Transverse colon (tissue), 4 donors: ENCODE measurements at places on chromosomes 3 and 15. TPM values are rescaled to one million over a fixed set of nuclear protein-coding genes. Genes with fewer than 3 reads are reported as not detected.

DNA sequence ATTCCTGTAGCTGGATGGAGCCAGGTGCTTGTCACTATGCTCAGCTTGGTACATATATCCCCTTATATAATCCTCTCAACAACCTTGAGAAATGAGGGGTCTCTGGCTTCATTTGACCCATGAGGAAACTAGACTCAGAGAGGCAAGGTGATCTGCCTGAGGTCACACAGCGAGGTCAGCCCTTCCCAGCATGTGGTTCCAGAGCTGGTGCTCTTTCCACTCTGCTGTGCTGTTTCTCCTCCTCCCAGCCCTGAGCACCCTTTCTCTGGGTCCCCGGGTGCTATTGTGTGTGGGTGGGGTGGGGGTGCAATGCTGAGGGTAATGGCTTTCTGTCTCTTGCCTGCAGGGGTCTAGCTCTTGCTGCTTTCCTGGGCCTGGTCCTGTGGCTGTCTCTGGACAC lies 19.3 kb downstream of the SLC28A1 start:
- no peak for DNase-seq
- H3K4me3 ChIP-seq = no peak overlapping the region
- H3K27me3 ChIP-seq = no peaks in the 10 kb centered on the region

The CAMKV gene
- 0.14 TPM for total RNA-seq

The LRRC49 gene
- 5.2 TPM for total RNA-seq

DNA sequence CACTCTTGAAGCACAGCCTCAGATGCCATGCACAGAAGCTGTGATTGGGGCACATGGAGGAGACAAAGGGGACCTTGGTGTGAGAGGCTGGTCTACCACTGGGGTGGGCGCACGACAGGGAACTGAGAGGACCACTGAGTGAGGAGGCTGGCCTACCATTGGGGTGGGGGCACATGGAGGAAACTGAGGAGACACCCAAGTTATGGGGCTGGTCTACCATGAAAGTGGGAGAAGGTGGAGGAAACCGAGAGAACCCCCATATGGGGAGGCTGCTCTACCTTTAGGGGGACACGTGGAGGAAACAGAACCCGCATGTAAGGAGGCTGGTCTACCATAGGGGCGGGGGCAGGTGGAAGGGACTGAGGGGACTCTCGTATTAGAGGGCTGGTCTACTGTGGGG lies 153.4 kb downstream of the FBLN2 start:
- peaks cover 4% of the 10 kb centered on the region for H3K27me3 ChIP-seq
- H3K27ac ChIP-seq = no peak overlapping the region
- H3K4me1 ChIP-seq = no peaks in the 10 kb centered on the region
- no peak overlapping the region for H3K4me3 ChIP-seq
- DNase-seq = no peak

DNA sequence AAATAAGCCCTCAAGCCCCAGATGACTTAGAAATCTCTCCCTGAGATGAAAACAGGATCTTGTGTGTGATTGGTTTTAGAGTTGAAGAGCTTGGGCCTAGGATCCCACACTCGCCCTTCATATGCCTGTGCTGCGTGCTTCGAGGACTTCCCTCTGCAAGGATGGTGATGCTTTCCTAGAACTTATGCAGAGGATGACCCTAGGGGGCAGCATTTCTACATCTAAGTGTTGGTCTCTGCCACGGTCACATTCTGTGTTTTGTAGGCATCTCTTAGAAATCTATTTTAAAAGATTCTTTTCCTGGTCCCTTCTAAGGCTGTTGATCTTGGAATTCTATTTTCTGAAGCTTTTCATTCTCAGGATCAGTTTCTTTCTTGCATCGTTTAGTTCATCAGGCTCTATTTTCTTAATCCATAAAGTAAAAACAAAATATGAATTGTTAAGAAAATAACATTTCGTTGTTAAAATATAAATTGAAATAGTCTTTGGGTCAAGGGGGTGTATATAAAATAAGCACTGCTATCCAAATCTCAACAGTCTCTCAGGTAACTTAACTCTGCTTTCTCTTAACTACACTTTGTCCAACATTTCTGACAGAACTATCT lies 45.7 kb downstream of the WDR76 start:
- no peaks in the 10 kb centered on the region for H3K27me3 ChIP-seq
- H3K4me3 ChIP-seq = no peak overlapping the region
- H3K4me1 ChIP-seq = no peaks in the 10 kb centered on the region
- peak; percentile 11 for DNase-seq
- H3K27ac ChIP-seq = no peak overlapping the region
- no peaks in the 10 kb centered on the region for H3K36me3 ChIP-seq

The ARGFX gene
- total RNA-seq = not detected

GRCh38 chr3:74375653-74376052 lies 238.8 kb downstream of the CNTN3 start:
- H3K27ac ChIP-seq = peak overlapping the region; percentile 71
- H3K36me3 ChIP-seq = no peaks in the 10 kb centered on the region
- no peaks in the 10 kb centered on the region for H3K27me3 ChIP-seq
- peak; percentile 11 for DNase-seq
- H3K4me3 ChIP-seq = no peak overlapping the region
- H3K4me1 ChIP-seq = no peaks in the 10 kb centered on the region

DNA sequence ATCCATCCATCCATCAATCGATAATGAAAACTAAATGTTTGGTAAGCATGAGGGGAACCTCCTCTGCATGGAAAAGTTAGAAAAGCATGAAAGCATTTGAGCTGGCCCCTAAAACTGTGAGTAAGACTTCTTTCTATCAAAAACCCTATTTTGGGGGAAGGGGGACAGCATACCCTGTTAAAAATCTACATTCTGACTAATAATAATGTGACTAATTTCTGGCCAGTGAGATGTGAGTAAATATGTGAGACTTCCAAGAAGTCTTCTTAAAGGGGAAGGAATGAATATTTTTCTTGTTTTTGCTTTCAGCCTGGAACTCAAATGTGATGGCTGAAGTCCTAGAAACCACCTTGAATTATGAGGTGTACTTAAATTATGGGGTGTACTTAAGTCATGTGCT lies 54.9 kb downstream of the C3orf85 start:
- DNase-seq = no peak
- no peaks in the 10 kb centered on the region for H3K36me3 ChIP-seq
- H3K27ac ChIP-seq = no peak overlapping the region

DNA sequence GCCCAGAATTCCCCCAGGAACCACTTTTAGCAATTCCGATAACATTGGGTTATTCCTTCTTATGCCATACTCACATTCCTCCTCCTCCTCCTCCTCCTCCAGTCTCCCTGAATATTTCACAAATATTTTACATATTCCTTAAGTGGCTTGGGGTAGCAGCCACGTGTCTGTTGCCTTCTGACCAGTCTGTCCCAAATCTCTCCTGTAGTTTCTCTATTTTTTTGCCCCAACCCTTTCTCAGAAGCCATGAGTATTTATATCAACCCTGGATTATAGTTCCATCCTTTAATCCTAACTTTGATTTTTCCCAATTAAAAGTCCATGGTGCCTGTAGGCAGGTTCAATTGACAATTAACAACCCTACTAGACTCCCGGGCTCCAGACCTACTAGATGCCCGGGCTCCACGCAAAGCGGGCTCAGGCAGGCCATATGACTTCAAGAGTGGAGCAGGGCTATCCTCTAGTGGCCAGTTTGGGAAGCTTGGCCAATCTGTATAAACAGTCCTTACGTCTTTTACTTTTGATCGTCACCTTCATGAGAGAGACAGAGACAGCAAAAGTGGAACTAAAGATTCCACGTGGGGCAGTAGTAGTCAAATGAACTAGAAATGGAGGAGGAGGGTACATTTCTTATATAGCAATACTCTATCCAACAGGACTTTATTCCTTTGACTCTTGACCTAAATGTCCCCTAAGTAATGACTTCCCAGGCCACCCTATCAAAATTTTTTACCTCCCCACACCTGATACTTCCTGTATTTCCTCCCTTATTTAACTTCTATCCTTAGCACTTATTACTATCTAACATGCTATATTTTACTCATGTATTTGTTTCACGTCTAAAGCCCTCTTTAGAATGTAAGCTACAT lies 69.7 kb downstream of the USF3 start:
- H3K4me1 ChIP-seq = peaks cover 10% of the 10 kb centered on the region
- H3K27ac ChIP-seq = no peak overlapping the region
- no peaks in the 10 kb centered on the region for H3K27me3 ChIP-seq
- H3K36me3 ChIP-seq = no peaks in the 10 kb centered on the region
- peak; percentile 57 for DNase-seq

DNA sequence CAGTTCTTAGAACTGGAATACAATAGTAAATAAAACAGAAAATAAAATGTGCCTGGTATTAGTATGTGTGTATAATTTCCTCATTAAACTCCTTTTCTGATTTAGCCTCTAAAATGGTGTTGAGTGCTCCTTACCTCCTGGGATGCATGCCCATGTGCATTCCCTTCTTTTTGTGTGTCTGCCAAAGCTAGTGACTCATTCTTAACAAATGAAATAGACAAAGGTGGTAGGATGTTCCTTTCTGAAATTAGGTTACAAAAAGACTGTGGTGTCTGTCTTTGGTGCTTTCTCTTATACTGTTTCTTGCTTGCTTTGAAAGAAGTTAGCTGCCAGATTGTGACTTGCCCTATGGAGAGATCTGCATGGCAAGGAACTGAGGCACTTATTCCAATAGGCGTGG lies 623.7 kb downstream of the GRM7 start:
- DNase-seq = no peak
- no peaks in the 10 kb centered on the region for H3K4me1 ChIP-seq

DNA sequence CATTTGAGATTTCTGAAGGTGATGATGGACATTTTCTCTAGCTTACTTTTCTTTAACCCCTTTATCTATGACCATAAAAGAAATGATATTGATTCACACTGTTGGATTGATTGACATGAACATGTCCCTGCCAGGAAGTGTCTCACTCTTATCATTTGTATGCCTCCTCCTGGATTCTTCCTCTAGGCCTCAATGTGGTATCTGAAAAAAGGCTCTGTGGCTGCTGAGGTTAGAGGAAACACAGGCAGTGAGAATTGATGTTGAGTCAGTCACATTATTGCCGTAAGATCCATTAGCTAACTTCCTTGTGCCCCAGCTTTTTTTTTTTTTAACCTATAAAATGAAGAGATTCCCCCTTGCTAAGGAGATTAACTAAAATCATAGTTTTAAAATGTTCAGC lies 8.0 kb upstream of the THRB start:
- H3K4me1 ChIP-seq = no peaks in the 10 kb centered on the region
- no peaks in the 10 kb centered on the region for H3K36me3 ChIP-seq
- H3K27me3 ChIP-seq = no peaks in the 10 kb centered on the region
- DNase-seq = no peak
- no peak overlapping the region for H3K4me3 ChIP-seq

GRCh38 chr15:60696523-60696859 lies 217.5 kb upstream of the ICE2 start:
- H3K36me3 ChIP-seq = no peaks in the 10 kb centered on the region
- no peak for DNase-seq
- no peak overlapping the region for H3K4me3 ChIP-seq
- no peak overlapping the region for H3K27ac ChIP-seq
- H3K4me1 ChIP-seq = peaks cover 11% of the 10 kb centered on the region

The TMEM212 gene
- not detected for total RNA-seq

DNA sequence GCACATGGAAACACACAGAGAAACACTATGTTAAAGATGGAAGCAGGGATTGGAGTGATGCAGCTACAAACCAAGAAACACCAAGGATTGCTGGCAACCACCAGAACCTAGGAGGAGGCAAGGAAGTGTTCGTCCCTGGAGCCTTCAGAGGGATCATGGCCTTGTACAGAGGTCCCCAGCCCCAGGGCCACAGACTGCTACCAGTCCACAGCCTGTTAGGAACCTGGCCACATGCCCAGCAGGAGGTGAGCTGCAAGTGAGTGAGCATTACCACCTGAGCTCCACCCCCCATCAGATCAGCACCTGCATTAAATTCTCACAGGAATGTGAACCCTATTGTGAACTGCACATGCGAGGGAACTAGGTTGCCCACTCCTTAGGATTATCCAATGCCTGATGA lies 505.7 kb upstream of the MDFIC2 start:
- no peaks in the 10 kb centered on the region for H3K36me3 ChIP-seq
- H3K27me3 ChIP-seq = no peaks in the 10 kb centered on the region
- H3K4me3 ChIP-seq = no peak overlapping the region
- no peak overlapping the region for H3K27ac ChIP-seq
- no peak for DNase-seq

- H3K4me3 ChIP-seq = no peak overlapping the region
- no peaks in the 10 kb centered on the region for H3K36me3 ChIP-seq
- no peaks in the 10 kb centered on the region for H3K4me1 ChIP-seq
These were observed 7.2 kb upstream of the OTOL1 start for GRCh38 chr3:161489395-161489794.

DNA sequence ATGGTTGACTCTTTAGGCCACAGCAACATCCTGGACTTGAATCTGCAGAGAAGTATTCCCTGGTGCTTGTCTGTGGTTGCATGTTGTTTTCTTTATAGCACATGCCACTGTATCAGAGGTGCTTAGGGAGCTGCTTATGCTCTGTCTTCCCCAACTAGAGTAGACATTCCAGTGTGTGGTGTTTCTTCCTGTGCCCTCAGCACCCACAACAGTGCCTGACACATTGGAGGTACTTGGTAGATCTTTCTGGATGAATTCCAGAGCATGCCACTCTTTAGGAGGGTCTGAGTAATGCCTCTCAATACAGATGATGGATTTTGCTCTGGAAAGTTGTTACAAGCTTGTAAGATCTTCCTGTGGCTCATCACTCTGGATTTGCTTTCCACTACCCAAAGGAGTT lies 117.6 kb downstream of the CHDH start:
- peaks cover 3% of the 10 kb centered on the region for H3K4me1 ChIP-seq
- H3K27ac ChIP-seq = no peak overlapping the region
- DNase-seq = no peak
- H3K4me3 ChIP-seq = no peak overlapping the region
- H3K27me3 ChIP-seq = no peaks in the 10 kb centered on the region
- no peaks in the 10 kb centered on the region for H3K36me3 ChIP-seq

DNA sequence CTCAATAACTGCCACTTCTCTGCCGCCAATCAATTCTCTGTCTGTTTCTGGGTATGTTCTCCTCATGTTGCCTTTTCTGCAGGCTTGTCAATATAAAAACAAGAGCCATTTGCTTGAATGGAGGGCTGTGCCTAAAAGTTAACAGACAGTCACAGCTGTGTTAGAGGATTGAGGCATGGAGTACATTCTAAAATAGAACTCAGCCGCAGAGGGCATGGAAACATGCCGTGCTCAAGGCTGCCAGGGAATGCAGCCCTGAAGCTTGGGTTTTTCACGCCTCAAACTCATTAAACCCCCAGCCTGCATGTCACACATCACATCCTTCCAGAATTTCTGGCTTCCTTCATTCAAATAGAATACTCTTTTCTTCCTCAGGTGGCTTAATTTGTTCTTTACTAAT lies 166.6 kb downstream of the TPRG1 start:
- H3K4me1 ChIP-seq = no peaks in the 10 kb centered on the region
- DNase-seq = no peak
- no peak overlapping the region for H3K4me3 ChIP-seq
- H3K27me3 ChIP-seq = no peaks in the 10 kb centered on the region

GRCh38 chr3:139948898-139949297 lies 13.9 kb downstream of the CLSTN2 start:
- H3K27ac ChIP-seq = no peak overlapping the region
- no peak for DNase-seq
- H3K4me1 ChIP-seq = no peaks in the 10 kb centered on the region
- no peak overlapping the region for H3K4me3 ChIP-seq
- H3K27me3 ChIP-seq = no peaks in the 10 kb centered on the region

The EIF1B gene
- total RNA-seq = 5.2 TPM

GRCh38 chr3:63150880-63151279 lies 127.2 kb upstream of the SYNPR start:
- no peaks in the 10 kb centered on the region for H3K27me3 ChIP-seq
- no peak overlapping the region for H3K4me3 ChIP-seq
- DNase-seq = no peak
- no peaks in the 10 kb centered on the region for H3K4me1 ChIP-seq
- H3K27ac ChIP-seq = no peak overlapping the region

- no peaks in the 10 kb centered on the region for H3K36me3 ChIP-seq
- peak overlapping the region; percentile 98 for H3K27ac ChIP-seq
- H3K4me3 ChIP-seq = peak overlapping the region; percentile 100
- DNase-seq = peak; percentile 49
These were observed 579 bp upstream of the UBE3A start for GRCh38 chr15:25439369-25439836.
